Substantia nigra (tissue), 51 donors: ENCODE measurements at places on chromosomes 2 and 18.

- DNase-seq = no peak
Measured at GRCh38 chr2:240477916-240478315, 42.5 kb downstream of the GPC1 start.

DNA sequence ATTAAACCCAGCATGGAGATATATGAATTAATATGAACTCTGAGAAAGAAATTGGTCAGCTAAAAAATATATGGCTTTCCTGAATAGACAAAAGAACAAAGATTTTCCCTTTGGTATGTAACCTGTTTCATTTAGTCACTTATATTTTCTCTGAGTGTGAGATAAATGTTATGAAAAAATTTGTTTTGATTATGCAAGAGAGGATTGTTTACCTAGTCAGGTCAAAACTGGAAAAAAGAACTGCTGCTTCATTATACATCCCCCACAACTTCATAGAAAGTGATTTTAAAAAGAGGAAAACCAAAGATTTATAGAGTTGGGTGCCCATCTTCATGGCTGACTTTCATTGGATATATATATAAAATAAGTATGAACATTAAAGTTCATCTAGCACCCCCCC is 242.2 kb upstream of the FN1 start:
- no peak for DNase-seq

DNA sequence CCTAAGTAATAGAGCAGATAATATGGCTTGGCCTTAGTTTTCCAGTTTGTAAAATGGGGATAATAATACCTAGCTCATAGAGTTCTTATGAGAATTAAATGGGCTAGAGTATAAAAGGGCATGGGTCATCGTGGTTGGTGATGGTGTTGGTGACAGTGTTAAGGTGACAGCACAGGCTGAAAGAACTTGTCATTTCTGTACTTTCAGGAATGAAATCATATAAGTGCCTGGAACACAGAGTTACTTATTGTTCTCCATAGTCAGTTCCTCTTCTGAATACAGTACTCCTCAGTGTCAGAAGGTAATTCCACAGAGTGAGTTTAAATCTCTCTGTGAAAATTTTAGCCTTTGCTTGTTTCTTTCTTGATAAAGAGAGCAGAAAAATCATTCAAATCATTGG is 42.4 kb downstream of the KIF5C start:
- no peak for DNase-seq

DNA sequence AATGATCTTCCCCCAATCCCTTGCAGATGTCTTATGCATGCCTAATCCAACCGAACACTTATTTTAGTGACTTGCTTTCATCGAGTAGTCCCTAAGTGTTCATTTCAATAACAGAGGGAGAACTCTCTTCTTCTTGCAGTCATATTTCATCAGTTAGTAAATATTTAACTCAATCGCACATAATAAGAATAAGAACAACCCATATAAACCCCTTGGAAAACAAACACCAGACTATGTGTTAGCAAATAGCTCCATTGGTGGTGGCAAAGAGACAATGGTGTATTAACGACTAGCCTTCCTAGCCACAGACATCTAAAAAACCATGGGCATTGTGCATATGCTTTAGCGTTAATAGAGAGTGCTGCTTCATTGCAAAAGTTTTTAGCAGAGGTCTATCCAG is 725.8 kb downstream of the BCL11A start:
- DNase-seq = no peak

GRCh38 chr18:46250812-46251173 is 146.6 kb downstream of the HAUS1 start:
- no peak for DNase-seq

- no peak for DNase-seq
Measured at GRCh38 chr18:56992777-56993176, 154.1 kb upstream of the BOD1L2 start.

- no peak for DNase-seq
Measured at GRCh38 chr2:71852141-71852711, 295.4 kb downstream of the CYP26B1 start.

DNA sequence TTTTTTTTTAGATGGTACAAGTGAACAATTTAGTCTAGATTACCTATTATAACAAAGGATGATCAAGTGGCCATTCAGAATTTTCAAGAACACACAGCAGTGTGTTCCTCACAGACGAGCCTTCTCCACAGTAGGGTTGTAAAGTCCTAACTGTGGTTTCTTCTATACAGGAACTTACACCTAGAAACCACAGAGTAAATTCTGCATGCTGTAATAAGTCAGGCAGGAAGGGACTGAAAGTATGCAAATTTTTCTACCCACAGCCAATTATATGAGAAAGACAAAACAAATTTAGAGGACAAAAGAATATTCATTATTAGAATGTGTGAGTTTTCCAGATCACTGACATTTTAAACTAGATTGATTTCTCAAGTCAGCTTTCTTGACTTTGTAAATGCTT is 99.5 kb downstream of the RBMS1 start:
- no peak for DNase-seq

GRCh38 chr2:101657787-101658186 is 39.7 kb upstream of the MAP4K4 start:
- no peak for DNase-seq

DNA sequence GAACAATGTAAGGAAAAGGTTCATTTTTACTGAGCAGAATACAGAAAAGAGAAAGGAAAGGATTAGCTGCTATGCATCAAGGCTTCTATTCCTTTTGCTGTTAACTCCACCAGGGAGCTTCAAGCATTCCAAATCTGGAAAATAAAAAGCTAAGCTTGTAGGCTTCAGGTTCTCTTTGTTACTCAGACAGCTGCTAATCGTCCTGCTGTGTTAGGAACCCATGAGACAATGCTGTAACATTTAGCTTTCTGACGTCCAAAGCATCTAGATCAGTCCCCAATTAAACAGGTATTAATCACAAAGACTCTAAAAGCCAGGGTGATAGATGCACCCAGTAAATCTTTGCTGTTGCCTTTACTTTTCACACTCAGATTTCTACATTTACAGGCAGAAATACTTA is 103.8 kb downstream of the EPHA4 start:
- DNase-seq = no peak

- DNase-seq = no peak
Measured at GRCh38 chr18:37434161-37434860, 131.3 kb downstream of the CELF4 start.

- DNase-seq = peak; percentile 11
Measured at GRCh38 chr2:121284463-121285449, at the start of gene TFCP2L1. Gene TFCP2L1, minus strand, starts transcription at chr2:121285202. Its CDS starts 93 bp downstream, at chr2:121285109.

DNA sequence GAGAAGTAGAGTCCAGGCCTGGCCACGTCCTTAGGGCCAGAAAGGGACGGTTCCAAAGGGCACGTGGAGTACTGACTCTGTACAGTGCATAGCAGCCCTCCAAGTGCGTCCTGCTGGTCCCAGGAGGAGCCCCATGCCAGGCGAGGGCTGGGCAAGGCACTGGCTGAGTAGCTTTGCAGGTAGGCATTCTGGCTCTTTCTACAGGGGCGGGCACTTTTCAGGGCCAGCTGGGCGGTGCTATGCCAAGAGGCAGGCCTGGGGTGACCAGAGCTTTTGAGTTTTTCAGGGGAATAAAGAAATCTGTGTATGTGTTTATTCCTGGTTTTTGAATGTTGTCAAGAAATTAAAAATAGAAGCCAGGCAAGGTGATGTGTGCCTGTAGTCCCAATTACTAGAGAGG is 15.4 kb upstream of the GLI2 start:
- DNase-seq = no peak

DNA sequence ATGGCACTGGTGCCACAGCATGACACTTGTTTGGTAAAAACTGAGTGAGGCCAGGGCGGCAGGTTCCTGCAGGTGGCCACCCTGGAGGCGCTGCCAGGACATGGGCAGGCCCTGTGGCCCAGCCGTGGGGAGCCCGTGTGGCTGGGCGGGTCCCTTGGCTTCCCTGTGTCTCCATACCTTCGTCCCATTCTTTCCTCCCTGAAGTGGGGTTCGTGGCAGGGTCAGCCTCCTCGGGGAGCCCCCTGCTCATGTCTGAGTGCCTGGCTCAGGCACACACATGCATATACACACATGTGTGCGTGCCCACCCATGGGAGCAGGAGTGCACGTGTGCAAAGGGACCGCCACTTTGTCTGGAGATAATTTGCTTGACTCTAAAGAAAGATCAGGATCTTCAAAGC is 86.5 kb upstream of the HDAC4 start:
- no peak for DNase-seq

- no peak for DNase-seq
Measured at GRCh38 chr2:50783111-50783510, 248.8 kb downstream of the NRXN1 start.

- no peak for DNase-seq
Measured at GRCh38 chr2:102418421-102418961, 4.5 kb upstream of the IL18RAP start.

DNA sequence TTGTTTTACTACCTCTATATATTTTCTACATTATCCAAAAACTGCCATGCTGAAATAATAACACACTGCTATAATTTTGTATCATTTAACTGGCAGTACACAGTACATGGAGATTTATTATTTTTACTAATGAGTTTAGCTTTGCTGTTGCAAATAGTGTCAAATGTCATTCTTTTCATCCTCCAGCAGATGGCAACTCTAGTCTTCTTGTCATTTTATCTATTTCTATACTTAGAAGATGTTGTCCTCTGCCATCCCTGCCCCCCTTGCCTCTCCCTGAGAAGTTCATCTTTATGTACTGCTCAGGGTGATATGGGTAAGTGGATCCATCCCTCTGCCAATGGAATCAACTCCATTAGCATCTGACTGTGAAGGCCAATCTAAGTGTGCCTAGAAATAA is 21.7 kb upstream of the LRRTM1 start:
- no peak for DNase-seq

DNA sequence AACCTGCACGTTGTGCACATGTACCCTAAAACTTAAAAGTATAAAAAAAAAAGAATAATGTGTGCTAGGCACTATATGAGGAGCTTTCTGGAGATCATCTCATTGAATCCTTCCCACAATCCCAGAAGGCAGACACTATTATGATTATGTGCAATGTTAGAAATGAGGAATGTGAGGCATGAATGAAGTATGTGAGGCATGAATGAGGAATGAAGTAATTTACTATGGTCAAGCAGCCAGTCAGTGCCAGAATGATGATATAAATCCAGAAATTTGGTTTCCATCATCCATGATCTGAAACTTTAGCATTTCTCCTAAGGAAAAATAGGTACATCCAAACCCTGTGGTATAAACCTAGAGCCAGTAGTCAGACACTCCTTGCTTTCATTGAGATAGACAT is 42.0 kb downstream of the CCDC148 start:
- no peak for DNase-seq

DNA sequence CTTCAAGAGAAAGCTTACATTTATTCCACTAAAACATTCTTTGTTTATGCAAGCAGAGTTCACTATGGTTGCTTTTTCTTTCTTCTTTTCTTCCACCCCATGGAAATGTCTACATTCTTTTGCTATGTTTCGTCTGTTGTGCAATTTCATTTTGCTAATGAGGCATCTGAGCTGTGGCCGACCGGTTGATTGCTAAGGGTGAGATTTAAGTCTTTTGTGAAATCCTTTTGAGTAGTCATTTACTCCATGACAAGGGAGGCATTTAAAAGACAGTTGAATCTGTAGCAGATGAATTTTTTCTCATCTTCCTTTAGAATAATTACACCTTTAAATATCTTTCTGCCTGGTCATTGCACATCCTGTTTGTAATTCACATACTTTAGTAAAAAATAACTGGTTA is 324.1 kb upstream of the THUMPD2 start:
- no peak for DNase-seq

DNA sequence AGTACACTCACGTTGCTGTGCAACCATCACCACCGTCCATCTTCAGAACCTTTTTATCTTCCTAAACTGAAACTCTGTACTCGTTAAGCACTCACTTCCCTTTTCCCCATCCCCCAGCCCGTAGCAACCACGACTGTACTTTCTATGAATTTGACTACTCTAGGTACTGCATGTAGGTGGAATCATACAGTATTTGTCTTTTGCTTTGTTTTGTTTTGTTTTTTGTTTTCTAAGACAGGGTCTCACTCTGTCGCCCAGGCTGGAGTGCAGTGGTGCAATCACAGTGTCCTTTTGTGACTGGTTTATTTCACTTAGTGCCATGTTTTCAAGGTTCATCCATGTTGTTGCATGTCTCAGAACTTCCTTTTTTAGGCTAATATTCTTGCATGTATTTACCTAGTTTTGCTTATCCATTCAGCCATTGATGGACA is 7.0 kb upstream of the TYMS start:
- no peak for DNase-seq
